Activated CD4-positive, alpha-beta T cell treated with anti-CD3 and anti-CD28 coated beads for 48 hours (primary cell): ENCODE measurements at places on chromosomes 11 and 22.
A peak's percentile ranks its signal among the peaks of the same experiment; 100 is the strongest.

DNA sequence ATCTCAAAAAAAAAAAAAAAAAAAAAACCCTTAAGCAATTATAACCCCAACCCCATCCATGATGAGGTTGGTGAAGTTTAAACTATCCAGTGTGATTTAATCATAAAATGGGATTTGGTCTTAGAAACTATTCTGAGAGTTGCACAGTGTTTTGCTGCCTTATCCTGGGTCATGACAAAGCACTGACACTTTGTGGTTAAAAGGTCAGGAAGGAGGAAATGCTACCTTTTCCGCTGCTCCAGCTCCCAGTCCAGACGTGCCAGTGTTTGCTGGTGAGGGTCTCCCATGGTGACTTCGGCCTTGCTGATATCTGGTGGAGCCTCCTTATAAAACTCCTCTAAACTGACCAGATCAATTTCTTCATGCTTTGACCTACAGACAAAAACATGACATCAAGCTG, 14.5 kb downstream of the THOC5 start:
- no peak for DNase-seq

GRCh38 chr11:123580557-123581275, 73.7 kb downstream of the SCN3B start:
- DNase-seq: peak; percentile 76

- no peak for DNase-seq
Measured at GRCh38 chr22:32375678-32376450, 18.2 kb downstream of the RFPL3 start.

- DNase-seq: no peak
Measured at GRCh38 chr11:67704524-67704923, 30.1 kb upstream of the ALDH3B2 start.

DNA sequence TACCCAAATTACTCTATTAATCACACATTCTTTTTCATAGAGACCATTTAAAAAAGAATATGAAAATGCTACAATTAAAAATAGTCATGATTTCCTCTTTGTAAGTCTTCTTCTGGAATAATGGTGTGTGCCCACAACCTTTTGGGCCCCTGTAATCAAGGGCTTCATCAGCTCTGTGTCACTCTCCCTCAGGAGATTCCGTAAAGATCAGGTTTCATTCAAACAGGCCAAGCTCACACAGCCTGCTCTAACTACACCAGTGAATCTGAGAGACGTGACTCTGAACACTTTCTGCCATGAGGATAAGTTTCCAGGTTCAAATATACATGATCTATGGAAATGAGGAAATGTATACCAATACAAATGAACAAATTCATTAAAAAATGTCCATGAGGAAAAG, 9.5 kb downstream of the DRICH1 start:
- no peak for DNase-seq

DNA sequence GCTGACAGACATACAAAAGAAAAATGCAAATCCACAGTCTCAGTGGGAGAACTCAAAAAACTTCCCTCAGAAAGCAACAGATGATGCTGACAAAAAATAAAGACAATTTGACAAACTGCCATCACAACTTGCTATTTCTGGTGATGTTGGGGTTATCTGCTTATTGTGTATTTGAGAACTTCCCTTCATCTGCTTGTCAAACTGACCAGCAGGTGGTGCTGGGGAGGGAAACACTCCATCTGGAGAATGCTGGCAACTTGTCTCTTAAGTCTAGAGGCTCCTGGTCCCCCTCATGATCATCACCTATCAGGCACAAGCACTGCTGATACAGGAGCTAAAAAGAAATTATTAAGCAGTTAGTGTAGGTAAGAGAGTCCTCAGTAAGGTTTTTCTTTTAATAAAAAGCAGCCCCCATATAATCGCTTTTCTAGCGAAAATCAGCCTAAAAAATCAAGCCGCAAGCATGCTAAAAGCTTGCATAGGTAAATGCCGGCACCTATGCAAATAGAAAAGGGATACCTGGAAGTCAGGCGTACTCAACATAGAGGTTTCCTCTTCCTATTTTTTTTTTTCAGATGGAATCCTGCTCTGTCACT, 9.8 kb upstream of the FAM111B start:
- peak; percentile 78 for DNase-seq

DNA sequence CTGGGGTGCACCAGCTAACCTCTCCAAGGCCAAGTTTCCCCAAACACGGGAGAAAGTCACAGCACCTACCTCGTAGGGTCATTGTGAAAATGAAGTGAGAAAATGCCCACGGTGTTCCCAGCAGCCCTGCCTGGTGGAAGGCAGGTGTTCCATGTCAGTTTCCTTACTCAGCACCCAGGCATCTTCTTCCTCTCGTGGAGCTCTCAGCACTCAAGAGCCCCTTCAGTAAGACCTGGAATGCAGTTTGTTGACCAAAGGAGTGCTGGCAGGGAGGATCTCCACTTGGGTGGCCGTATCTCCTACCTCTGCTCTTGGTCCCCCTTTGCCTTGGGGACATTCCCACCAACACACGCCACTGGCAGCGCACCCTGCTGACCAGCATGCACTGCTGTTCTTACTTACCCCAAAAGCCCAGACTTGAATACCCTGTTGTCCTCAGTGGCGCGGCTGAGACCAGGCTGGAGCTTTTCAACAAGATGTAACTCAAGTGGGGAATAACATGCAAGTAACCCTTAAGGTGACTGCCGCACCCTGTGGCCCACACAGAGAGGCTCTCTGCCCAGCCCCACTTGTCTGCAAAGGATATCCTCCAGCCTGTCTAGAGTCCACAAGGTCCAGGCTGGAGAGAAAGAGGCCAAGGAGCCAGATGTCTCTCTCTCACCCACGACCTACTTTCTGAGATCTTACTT, 201.2 kb upstream of the TMEM45B start:
- no peak for DNase-seq

GRCh38 chr11:73870261-73870660, 6.4 kb downstream of the COA4 start:
- DNase-seq: no peak

DNA sequence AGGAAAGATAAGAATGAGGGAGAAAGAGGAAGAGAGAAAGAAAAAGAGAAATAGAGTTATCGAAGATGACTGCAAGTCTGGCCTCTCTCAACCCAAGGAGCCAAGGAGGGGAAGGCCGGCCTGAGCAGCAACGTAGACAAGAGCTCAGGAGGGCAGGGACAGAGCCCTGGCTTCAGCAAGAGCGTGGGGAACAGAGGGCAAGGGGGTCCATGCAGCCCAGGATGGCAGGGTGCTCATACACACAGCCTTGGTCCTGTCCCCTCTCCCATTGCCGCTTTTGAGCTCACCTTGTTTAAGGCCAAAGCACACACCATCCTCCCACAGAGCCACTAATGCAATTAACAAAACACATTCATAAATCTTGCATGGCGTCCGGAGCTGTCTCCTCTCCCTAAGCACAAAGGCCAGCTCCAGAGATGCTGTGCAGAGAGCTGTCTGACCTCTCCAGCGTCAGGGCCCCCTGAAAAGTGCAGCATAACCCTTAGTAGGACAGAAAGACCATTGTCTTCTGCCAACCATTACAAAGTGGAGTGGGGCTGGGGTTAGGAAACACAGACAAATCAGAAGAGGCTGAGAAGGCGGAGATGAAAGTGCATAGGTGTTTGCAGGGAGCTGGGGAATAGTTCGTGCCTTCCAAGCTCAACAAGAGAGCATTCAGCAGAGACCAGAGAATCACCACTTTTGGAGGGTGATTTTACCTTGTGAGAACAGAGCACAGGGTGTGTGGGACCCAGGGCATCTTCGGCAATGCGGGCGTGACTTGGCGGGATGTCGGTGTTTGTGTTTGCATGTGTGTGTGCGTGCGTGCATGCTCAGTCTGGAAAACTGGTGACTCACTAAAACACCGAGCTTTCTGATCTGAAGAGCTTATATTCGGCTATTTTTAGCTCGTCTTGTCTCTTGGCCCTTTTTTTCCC, 28.2 kb upstream of the JAM3 start:
- DNase-seq: no peak

DNA sequence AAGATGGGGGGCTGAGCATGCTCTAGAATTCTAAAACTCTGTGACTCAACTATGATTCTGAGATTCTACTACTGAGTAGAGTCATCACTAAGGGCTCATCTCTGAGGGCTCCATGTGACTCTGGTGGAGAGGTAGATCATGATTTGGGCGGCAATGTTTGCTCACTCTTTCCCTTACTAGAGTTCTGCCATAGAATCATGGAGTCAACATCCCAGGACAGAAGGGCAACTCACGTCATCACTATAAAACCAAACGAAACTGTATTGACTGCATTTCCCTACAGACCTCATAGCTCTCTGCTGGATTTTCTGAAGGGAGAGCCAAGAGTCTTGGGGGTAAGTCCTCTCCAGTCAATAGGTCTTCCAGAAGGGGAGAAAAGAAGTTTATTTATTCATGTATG, at the start of gene MS4A14:
MS4A14 (plus strand) TSS at position 78 of the 400 bp plus-strand sequence; CDS start at position 198, 120 bp downstream.
- no peak for DNase-seq

DNA sequence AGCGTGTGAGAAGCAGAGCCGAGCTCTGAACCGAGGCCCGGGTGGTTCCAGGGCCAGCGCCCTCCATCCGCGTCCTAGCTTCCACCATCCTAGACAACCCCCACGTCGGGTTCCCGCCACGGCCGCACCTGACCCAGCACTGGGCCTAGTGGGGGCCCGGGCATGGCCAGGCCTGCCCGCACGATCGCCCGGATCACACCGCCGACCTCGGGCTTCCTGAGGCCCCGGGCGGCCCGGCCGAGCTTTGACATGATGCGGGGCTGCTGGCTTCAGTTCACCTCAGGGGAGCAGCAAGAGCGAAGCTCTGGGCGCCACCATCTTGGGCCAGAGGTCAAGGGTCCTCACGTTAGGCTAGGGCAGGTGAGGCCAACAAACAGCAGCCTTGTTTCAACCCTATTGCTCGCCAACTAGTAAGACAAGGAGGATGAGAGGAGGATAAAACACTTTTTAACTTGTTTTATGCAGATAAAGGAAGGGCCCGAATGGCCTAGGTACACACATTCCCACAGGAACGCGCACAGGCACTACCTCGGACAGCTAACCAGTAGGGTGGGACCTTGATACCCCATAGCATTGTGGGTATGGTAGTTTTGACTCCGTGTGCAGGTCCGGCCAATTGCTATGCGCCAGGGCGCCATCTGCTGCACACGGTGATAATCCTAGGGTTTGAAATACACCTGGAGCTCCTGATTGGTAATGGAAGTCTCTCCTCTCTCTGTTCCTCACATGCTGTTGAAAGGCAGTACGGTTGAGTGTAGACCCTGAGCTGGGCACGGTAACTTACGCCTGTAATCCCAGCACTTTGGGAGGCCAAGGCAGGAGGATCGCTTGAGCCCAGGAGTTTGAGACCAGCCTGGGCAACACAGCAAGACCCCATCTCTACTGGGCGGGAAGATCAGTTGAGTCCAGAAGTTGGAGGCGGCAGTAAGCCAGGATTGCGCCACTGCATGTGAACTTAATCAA, at the start of gene MRPL11:
MRPL11 (minus strand) TSS at position 345 of the 963 bp plus-strand sequence; CDS start at position 251, 94 bp downstream.
- DNase-seq: peak; percentile 94

DNA sequence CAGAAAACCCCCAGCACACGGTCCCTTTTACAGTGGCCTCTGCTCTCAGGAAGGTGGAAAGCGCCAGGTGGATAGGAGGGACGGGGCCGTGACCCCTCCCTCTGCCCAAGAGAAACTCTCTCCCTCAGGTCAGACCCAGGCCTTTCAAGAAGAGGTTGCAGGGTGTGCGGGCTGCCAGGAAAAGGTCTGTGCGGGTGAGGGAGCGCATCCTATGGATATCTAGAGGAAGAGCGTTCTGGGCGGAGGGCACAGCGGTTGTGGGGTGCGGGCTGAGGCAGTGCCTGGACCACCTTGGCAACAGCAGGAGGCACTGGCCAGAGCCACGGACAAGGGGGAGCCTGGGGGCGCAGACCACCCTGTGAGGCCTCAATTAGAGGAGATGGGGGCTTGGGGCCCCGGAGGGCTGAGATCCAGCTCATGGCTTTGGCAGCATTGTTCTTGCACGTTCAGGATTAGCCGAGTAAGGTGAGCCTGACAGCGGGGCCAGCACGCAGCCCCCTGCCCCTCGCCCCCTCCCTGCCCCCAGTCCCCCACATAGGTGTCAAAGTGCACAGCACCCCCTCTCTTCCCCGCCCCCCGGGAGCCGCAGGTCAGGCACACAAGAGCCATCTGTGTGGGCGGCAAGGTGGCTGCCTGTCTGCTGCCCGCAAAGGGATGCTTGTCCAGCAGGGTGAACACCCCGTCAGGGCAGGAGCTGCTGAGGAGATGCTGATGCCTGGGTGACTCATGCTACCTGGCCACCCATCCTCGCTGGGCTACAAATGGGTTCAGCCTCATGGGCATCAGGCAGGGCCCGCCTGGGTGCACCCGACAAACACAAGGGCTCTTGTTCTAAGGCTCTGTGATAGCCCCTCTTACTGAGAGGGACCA, 92.8 kb upstream of the KCNQ1OT1 start:
- DNase-seq: no peak

DNA sequence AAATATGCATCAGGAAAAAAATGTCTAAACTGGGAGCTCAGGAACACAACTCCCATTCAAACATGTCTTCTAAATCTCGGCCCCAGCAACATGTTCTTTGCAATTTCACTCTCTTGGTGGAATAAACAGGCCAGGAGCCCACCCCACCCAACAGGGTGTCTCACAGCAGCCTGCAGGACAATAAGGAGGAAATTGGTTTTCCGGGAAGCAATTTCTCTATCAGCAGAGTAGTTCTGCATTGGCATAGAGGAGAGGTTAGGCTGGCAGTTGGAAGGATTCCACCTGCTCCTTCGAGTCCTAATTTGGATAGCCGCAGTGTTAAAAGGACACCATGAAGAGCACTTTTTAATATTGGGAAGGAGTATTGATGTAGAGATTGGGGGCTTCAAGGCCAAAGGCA, 55.9 kb upstream of the BARX2 start:
- no peak for DNase-seq

- no peak for DNase-seq
Measured at GRCh38 chr22:20654343-20655208, 119.3 kb upstream of the SERPIND1 start.

DNA sequence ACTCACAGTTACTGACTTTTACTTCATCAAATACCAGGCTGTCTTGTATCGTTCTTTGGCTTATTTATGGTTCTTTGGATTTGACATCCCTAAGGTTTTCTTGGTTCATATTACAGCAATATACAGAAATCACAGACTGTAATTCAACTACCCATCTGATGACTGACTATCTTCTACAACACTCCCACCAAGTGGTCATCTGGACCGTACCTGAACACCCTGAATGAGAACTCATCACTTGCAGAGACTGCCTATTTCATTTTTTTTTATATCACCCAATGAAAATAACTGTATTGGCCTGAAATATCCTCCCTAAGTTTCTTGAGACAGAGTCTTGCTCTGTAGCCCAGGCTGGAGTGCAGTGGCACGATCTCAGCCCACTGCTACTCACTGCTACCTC, 9.5 kb upstream of the UPB1 start:
- no peak for DNase-seq

DNA sequence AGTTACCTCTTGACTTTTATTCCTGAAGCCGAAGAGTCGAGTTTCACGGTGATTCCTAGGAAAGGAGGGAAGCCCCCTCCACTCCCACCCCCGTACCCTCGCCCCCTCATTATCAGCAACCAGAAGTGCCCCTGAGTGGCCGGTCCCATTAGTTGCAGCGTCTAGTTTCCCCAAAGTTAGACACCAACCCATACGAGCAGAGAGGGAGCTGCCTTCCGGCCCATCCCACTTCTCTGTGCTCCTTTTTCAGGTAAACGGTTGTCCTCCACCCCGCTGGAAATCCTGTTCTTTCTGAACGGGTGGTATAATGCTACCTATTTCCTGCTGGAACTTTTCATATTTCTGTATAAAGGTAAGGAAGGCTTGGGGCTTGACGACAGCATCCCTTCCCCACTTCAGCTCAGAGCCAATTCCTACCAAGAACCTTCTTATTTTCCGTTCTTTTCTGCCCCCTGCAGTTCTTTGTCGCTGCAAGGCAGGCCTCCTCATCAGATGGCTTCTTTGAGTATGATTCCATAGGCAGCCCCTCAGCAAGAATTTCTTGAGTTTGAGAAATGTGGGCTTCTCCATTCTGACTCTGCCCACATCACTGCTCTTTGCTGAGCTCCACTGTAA, 701 bp downstream of the TMEM216 start:
- no peak for DNase-seq
